Bone marrow (tissue), 2 donors: ENCODE measurements at places on chromosomes 5 and 9.

- DNase-seq = no peak
Measured at GRCh38 chr9:120475341-120475740, 104.6 kb downstream of the CDK5RAP2 start.

DNA sequence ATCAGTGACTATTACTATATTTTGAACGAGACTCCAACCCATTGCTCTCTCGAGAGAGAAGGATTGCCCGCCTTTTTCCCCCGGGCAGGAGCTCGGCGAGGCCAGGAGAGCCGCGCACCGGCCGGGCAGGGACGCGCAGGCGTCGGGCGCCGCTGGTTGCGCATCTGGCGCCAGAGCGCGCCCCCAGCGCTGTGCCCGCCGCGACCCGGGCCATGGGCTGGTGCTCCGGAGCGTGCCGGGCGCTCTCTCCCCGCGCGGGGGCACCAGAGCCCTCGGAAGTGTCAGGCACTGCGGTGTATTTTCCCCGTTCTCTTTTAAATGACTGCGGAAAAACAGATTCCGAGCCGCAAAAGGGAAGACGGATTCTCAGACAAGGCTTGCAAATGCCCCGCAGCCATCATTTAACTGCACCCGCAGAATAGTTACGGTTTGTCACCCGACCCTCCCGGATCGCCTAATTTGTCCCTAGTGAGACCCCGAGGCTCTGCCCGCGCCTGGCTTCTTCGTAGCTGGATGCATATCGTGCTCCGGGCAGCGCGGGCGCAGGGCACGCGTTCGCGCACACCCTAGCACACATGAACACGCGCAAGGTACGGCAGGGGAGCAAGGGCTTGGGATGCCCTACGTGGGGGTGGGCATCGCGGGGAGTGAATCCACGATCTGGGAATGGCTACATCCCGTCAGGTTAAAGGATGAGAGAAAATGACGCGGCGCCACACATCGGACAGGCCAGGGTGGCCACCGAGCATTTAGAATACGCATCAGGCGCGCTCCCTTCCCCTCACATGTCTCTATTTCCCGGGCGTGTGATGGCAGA is 1.1 kb upstream of the NTRK2 start:
- DNase-seq = peak; percentile 3

DNA sequence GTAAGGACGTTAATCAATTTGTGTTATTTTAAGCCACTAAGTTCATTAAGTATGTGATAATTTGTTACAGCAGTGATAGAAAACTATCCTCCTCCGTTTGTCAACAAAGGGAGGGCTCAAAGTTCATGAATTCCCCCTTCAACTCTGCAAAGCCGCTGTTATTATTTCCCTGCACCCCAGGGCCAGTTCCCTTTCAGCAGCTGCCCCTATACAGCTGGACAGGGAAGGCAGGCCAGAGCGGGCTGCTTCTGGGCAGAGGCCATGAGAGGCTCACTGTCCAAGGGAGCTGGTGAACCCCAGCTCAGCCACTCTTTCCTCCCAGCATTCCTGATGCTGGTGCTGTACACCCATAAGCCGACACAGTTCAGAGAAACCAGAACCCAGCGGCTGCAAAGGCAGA is 102.4 kb upstream of the GPR151 start:
- DNase-seq = no peak

DNA sequence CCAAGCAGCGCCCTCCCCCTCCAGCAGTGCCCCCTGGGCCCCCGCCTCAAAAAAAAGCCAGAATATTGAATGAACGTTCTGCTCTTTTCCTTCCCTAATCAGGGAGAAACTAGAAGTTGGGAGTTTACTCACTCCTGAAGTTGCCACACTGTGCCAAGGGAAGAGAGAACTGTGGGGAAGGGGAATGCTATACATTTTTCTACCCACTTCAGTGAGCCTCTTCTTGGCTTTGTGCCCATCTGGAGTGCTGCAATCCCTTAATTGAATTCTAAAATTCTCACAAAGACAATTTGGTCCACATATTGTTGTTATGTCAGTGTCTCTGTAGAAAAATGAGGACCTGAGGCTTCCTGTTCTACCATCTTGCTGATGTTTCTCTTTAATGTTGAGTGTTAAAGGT is 443.7 kb downstream of the DIRAS2 start:
- no peak for DNase-seq

DNA sequence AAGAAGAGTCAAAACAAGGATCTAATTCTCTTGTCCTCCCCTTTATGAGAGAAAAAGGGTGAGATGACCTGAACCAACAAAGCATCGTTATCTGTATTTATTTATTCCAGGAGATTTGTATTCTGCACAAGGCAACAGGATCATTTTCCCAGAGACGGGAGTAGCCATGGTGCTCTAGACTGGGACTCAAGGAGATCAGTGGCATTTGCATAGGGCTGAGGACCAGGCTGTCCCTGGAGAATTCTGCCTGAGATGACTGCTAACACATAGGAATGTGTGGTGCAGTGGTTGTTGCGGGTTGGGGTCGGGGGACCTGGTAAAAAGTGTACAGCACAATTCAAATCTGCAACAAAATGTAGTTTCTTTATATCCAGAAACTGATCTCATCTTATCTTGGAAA is 22.3 kb upstream of the ZNF474 start:
- DNase-seq = no peak

- DNase-seq = no peak
Measured at GRCh38 chr5:73448463-73449136, at the start of gene FOXD1. Gene FOXD1, minus strand, starts transcription at chr5:73448777. Its CDS starts 415 bp downstream, at chr5:73448362.

DNA sequence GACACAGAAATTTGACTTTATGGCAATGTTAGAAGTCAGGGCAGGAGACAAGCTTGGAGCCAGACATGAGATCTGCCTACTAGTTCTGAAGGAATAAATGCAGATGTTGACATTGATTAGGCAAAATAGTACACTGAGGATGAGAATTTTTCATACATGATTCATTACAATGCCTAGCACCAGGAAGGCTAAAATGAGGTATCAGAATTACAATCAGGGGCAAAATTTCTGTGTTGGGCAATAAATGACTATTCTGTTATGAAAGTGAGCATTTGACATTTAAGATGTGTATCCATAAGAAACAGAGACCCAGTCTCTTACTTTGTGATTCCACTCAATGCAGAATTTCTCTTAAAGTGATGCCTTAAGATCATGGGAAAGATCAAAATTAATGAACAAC is 92.4 kb upstream of the CDH10 start:
- no peak for DNase-seq

DNA sequence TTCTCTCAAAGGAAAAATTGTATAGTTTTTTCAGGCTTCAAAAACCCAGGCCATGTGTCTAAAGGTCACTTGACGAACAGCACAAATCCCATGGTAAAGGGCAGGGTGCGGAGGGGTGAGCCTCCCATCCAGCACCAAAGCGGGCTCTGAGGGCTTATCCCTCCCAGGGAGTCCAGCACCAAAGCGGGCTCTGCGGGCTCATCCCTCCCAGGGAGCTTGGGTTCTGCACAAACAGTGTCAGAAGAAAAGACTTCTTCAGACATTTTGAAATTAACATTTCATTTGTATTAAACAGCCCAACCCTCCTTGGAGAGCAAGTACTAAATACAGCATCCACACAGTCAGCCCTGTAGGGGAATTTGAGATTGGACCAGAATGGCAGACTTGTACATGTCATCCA is 43.0 kb upstream of the CLPTM1L start:
- DNase-seq = no peak

GRCh38 chr9:134618163-134618832 is 23.3 kb upstream of the COL5A1 start:
- DNase-seq = no peak

DNA sequence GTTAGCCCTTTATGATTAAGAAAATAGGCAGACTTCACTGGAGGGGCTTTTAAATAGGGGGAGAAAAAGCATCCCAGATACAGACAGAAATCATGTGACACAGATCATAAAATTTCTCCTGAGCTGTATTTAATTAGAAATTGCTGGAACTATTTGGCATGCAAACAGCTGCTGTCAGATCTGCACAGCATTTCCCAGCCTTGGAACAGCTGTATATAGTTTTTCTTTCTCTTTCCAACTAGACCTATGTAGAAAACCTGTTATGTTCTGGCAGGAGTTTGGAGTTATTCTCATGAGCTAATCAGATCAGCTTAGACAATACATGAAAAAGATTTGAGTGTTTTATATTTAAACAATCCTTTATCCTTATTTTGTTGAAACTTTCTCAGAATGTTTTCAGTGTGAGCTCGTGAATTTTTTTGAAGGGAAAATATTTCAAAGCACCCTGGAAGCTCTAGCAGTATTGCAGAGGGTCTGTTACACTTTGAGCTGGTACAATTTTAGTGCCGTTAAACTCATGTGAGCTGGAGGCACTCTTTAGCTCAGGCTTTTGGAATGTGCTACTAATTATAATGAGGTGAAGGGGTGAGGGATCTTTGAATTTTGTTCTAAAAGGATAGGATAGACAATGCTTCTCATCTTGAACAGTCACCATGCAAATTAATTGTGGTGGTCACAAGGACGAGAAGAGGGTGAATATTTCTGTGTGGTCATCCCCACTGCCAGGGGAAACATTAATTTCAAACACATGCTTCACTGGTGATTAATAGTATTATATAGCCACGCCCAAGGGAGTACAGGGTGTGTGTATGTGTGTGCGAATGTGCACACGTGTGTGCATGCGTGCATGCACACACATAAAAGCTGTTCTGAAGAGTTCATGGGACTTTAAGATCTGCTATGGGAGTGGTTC is 239.4 kb upstream of the FBXL7 start:
- DNase-seq = no peak

GRCh38 chr9:86321373-86321772 is 32.8 kb downstream of the TUT7 start:
- DNase-seq = no peak

GRCh38 chr9:71758277-71758676 is 10.0 kb downstream of the CEMIP2 start:
- no peak for DNase-seq

GRCh38 chr9:33880211-33881089 is 63.5 kb downstream of the UBE2R2 start:
- no peak for DNase-seq

DNA sequence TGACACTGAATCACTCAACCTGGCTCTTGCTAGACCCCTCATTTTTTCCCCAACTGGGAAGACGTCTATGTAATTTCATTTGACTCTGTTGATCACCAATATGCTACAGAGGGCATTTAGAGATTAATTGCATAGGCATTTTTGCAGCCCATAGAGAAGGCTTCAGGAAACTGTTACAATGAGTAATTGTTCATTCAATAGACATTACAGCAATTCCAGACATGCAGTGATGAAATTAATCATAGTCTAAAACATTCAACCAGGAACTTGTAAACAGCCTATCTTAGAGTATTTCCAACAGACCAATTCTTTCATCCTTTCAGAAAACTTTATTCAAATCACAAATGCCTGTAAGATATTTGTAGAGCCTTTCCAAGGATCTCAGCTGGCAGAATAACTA is 122.3 kb downstream of the MARCHF11 start:
- no peak for DNase-seq

GRCh38 chr9:136331556-136332481 is 4.5 kb downstream of the GPSM1 start:
- no peak for DNase-seq

GRCh38 chr9:17837965-17838364 is 259.1 kb downstream of the SH3GL2 start:
- no peak for DNase-seq

- DNase-seq = no peak
Measured at GRCh38 chr9:99451112-99451606, 229.1 kb downstream of the SEC61B start.

DNA sequence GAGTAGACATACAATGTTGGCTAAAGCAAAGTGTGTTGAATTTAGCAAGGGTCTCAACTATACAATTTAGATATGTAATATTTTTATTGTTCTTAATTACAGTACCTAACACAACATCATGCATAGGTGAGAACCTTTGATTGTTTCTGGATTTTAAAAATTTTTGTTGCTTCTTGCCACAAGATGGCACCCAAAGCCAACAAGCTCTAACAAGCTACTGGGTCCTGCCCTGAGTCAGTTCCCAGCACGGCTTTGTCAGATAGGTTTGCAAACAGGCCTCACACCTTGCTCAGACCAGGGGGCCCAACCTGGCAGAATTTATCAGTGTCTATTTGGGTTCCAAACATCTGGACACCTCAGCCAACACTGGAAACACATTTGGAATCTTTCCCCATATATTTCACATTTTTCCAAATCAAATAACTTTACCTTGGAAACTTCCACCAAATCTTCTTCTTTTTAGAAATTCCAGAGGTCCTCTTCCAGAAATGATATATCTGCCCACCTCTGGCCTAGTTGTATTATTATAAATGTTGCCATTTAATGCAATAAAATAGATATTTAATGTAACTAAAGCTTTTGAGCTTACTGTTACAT is 49.5 kb upstream of the EGFLAM start:
- no peak for DNase-seq

DNA sequence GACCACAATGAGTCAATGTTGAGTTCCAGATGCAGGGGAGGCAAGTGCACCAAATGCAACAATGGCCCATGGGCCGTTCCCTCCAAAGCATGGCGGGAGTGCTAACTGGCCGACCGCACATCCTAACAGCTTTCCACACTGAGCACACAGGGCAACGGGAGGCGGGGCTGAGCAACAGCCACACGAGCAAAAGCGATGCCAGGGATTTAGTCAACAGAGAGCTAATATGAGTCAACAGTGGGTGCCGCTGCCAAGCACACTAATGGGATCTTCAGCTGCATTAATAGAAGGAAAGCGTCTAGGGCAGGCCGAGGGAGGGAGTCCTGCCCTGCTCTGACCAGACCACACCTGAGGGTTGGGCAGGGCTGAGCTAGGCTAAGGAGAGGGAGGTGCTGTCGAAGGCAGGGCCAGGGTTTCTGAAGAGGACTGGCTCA is 4.6 kb downstream of the EPB41L4B start:
- DNase-seq = no peak

DNA sequence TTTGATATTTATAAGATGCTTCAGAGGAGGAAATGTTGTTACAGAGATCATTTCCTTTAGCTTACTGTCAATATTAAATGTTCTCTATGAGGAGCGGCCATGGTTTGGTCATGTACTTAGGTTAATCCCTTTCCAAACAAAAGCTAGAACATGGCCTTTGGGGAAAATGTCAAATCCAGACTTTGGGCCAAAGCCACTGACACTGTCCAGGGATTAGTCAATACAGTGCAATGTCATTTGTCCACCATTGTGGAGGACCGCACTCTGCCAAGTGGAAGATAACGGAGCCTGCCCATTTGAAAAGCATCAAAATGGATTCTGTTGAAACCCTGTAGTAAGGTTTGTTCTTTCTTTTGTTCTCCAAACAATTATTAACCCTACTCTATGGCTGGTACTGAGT is 50.1 kb downstream of the FRMPD1 start:
- no peak for DNase-seq

GRCh38 chr5:151812757-151813309 is 41.1 kb downstream of the G3BP1 start:
- no peak for DNase-seq

- DNase-seq = no peak
Measured at GRCh38 chr9:125789196-125789595, 42.0 kb downstream of the PBX3 start.
